ENCODE measurements at places on chromosomes 13 and 19. TPM values are rescaled to one million over a fixed set of nuclear protein-coding genes. Genes with fewer than 3 reads are reported as not detected.

The KRTDAP gene
- not detected for total RNA-seq

The LAIR1 gene
- total RNA-seq, result not detected

The KLK12 gene
- total RNA-seq, result not detected

The DYRK1B gene
- total RNA-seq, result 0.24 TPM

The ZNF793 gene
- 0.24 TPM for total RNA-seq

DNA sequence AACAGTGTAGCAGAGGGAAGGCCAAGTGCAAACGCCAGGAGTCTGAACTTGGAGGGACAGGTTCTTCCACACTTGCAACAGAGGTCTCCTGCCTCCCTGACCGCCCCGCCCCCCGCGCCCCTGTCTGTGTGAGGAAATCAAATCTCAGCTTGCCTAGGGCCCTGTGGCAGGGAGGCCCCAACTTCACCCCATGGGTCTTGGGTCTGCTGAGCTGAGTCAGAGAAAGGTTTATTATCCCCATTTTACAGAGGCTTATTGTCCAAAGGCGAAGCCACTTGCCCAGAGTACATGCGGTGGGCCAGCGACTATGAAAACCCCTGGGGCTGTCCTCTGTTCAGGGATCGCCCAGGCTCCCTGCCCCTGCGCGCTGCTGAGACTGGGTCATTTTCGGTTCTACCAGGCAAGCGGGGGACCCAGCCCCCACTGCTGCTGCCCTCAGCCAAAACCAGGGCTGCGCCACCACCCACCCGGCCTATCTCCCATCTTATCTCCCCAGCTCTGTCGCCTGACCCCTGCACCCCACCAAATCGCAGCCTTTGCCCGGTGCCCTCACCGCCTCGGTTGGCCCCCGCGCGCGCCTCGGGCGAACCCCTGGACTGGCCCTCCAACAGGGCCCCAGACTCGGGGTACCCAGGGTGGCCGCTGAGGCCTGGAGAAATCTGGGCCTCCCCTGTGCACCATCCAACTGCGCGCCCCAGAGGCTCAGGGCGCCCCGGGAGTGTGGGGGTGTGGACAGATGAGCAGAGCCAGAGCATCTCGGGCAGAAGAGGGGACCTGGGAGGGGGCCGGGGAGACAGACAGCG lies 850 bp upstream of the CERS4 start:
- peak; percentile 13 for DNase-seq

GRCh38 chr19:35034005-35034502 lies 3.8 kb downstream of the SCN1B start:
- no peak for DNase-seq

DNA sequence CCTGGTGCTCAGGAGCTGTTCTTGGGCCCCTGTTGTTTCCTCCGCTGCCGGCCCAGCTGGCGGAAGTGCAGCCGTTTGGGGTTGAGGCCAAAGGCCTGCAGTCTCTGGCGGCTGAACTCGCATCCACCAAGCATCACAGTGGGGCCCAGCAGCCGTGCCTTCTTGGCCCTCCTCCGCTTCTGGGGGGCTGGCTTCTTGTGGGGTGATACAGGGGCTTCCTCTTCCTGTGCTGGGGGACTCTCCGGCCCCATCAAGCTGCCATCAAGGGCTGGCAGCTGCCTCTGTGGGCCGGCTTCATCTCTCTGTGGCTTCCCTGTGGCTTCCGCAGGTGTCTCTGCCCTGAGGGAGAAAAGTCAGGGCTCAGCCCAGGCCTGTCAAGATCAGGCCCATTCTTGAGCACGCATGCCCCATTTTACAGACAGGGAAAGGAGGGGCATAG lies 10.3 kb downstream of the ATG4D start:
- DNase-seq, result no peak

- DNase-seq, result no peak
Measured at GRCh38 chr13:27266917-27267316, 3.7 kb upstream of the RASL11A start.
